ENCODE measurements at places on chromosomes 3 and 15.
A peak's percentile ranks its signal among the peaks of the same experiment; 100 is the strongest.

DNA sequence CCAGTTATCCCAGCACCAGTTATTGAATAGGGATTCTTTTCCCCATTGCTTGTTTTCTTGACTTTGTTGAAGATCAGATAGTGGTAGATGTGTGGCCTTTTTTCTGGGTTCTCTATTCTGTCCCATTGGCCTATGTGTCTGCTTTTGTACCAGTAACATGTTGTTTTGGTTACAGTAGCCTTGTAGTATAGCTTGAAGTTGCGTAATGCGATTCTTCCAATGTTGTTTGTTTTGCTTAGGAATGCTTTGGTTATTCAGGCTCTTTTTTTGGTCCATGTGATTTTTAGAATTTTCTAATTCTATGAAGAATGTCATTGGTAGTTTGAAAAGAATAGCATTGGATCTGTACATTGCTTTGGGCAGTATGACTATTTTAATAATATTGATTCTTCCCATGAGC is 94.3 kb upstream of the CHMP2B start:
- no peak for DNase-seq

DNA sequence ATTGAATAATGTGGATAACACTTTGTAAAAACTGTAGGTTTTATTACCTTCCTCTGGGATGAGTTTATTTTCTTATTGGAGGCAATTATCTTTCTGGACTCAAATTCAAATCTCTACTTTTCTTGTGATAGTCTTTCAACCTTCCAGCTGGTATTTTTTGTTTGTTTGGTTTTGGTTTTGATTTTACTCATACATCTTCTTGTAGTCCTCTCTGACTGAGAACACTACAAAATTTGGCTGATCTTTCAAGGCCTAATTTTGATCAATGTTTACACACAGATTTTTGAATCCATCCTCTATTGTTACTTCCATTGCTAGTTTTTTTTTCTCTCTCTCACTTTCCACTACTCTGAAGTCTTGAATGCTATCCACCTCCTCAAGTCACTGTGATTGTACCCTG is 303.8 kb upstream of the NECTIN3 start:
- DNase-seq, result no peak

GRCh38 chr3:126540951-126541627 is 17.1 kb downstream of the CHST13 start:
- no peak for DNase-seq

GRCh38 chr3:128077665-128078064 is 25.4 kb downstream of the SEC61A1 start:
- DNase-seq, result no peak

- DNase-seq, result no peak
These were observed 9.2 kb downstream of the FAM162A start for GRCh38 chr3:122392868-122393844.

DNA sequence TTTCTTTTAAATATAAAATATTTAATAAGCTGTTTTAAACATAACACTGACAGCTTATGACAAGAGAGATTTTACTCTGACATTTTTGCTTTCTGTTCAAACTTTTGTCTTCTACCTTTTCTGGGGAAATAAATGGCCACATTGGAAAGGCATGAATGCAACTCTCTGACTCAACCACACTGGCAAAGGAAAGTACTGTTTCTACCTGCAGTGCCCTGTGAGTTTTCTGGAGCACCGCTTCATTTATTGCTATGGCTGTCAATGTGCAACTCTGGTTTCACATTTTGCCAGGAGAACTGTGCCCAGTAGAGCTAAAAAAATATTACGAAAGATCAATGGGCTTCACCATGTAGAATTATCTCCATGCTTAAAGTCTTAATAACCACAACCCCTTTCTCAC is 15.1 kb downstream of the PDZRN3 start:
- no peak for DNase-seq

DNA sequence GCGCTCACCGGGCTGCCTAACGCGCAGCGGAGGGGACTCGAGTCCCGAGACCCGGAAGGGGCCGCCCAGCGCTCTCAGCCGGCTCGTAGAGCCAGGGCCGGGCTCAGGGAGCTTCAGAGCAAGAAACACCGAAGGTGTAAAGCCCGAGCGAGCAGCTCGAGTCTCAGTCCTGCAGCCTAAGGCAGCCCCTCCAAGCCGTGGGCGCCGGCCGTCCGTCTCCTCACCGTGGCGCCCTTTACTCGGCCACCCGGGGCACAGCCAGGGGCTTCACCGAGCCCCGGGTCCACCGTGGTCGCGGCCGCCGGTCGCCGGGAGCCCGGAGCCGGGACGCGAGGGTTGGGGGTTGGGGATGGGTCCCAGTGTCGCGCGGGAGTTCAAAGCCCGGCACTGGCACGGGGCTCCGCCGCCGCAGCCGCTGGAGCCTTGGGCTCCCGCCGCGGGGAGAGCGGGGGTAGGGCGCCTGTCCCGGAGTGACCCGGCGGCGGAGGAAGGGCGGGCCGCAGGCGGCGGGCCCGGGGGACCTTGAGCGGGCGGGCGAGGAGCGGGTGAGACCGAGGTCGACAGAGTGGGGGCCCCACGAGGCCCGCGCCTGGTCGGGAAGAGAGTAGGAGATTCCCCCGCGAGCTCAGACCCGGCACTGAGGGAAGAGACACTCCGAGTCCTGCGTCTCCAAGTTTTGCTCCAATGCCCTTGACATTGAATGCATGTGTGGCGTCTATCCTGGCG is 26.9 kb upstream of the THRB start:
- peak; percentile 77 for DNase-seq
